ENCODE measurements at places on chromosomes 3 and 15. TPM values are rescaled to one million over a fixed set of nuclear protein-coding genes. Genes with fewer than 3 reads are reported as not detected.

- DNase-seq, result no peak
These were observed 258.7 kb upstream of the CTNNB1 start for GRCh38 chr3:40940651-40941050.

- DNase-seq, result no peak
These were observed 31.7 kb upstream of the NR2C2 start for GRCh38 chr3:14915636-14916222.

GRCh38 chr3:170508839-170509238 lies 77.0 kb downstream of the SLC7A14 start:
- DNase-seq, result no peak

- no peak for DNase-seq
These were observed 11.6 kb downstream of the C15orf39 start for GRCh38 chr15:75213212-75213767.

- no peak for DNase-seq
These were observed 33.1 kb upstream of the EIF4A2 start for GRCh38 chr3:186750316-186750715.

DNA sequence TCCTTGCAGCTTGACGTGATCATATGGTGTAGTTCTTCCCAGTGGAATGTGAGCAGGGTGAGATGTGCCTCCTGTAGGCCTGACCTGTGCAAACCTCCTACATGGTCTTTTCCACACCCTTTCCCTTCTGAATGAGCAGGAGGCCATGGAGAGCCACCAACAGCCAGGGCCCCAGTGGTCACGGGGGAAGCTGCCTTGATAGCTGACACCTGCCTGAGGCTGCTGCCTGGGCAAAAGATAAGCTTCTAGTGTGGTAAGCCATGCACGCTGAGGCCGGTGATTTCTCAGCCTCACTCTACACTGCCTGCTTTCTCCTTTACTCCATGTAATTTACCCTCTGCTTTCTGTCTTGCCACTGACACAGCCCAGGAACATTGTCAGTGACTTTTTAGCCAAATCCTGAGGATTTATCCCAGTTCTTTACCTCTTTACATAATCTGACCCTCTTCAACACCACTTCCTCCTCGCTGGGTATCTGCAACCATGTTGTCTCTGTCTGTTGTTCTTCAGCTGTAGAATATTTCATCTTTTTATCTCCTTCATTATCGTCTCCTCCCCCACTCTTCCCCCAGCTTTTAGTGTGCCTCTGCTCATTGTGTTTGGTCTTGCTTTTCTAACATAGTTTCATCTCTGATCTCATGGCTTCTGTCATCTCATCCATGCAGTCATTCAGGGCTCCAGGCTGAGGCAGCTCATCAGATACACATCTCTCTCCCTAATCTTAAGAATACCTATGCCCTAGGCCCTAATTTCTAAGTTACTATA lies 11.2 kb upstream of the KBTBD12 start:
- no peak for DNase-seq

Gene EXD1
- 0.12 TPM for total RNA-seq

Gene ACVR2B
- 8.6 TPM for total RNA-seq

Gene ATP13A5
- total RNA-seq, result 0.86 TPM

DNA sequence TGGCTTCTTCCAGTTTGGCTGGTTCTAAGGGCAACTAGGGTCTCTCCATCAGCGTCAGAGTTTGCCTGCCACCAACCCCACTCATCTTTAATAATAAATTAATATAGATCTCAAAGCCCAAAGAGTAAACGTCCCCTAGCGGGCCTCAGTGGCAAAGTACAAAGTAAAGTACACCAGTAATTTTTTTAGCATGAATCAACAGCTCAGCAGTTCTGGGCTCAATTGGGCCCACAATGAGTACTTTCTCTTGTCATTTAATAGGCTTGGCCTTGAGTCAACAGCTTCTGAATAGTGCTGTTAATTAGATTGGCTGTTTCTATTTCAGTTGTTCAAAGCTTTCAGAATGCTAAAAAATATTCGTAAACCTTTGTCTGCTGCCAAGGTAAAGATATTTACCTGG lies 89.0 kb upstream of the PFN2 start:
- DNase-seq, result no peak

Gene BCHE
- 4.0 TPM for total RNA-seq

GRCh38 chr3:184134746-184135148 lies 411 bp upstream of the EIF2B5 start:
- no peak for DNase-seq

DNA sequence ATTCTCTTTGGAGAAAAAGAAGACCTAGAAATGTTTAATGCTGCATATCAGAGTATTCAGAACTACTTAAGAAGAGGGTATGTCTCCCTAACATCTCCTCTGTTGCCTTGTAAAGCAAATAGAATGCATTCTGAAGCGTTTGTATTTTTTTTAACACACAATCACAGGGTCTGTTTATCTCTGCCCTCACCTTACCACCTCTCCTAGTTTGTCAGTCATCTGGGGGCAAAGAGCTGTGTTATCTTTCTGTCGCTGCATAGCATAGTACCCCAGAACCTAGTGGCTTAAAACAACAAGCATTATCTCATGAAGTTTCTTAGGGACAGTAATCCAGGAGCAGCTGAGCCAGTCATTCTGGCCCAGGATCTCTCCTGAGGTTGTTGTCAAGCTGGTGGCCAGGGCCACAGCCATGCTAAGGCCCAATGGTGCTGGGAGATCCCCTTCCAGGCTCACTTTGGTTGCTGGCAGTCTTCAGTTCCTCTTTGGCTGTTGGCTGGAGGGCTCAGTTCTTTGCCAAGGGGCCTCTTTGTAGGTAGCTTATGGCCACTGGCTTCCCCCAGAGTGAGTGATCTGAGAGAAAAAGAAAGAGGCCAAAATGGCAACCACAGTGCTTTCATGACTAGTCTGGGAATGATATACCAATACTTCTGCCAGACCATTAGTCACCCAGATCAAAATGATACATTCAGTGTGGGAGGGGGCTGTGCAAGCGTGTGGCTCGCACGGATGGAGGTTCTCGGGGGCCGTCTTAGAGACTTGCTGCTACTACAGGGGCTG lies 17.8 kb downstream of the EDEM1 start:
- DNase-seq, result no peak

DNA sequence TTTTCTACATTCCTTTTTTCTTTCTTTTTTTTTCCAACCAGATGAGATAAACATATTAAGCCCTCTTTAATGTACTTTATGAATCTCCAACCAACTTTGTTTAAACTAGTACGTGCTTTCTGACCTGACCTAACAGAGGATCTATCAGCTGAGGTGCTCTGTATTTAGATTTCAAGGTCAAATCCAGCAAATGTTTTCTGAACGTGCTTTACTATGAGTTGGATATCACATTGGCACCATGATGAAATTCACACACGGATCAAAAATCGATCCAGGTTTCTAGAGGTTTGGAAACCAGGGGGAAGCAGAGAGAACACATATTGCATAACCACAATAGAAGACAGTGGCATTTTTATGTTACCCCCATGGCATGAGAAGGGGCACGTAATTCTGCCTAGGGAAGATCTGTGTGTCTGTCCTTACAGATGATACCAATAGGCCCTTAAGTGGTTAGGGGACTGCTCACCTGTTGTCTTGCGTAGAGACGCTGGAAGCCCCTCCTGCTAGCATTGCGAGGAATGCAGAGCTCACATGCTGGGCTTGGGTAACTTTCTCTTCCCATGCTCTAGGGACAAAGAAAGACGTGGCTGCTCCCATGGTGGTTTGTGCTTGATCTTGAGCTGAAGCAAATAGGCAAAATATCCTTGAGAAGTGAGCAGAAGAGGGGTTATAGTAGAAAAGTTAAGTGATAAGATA lies 59.3 kb upstream of the ABHD10 start:
- no peak for DNase-seq

Gene LMOD3
- 0.63 TPM for total RNA-seq

DNA sequence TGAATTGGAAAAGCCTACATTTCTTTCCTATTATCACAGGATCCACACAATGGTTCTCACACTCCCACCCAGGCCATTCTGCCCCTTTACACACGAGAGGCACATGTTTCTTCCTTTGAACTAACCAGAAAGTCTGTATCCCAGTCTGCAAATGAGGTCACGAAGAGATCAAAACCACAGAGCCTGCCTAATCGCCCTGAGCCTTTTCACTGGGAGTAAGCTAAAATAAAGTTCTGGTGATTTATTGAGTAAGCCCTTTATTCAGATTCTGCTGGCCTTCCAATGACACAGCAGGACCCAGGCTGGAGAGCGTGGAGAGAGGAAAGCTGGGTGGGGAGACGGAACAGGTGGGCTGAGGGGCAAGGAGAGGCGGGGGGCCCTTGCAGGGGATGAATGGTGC lies 78.7 kb downstream of the ATP1B3 start:
- no peak for DNase-seq

Gene THAP10
- total RNA-seq, result 4.9 TPM

Gene SERINC4
- total RNA-seq, result 0.23 TPM

Data from mucosa of gallbladder (tissue), 1 donor.